Heart left ventricle (tissue), 16 donors: ENCODE measurements at places on chromosomes 2 and 18. TPM values are rescaled to one million over a fixed set of nuclear protein-coding genes. Genes with fewer than 3 reads are reported as not detected.

DNA sequence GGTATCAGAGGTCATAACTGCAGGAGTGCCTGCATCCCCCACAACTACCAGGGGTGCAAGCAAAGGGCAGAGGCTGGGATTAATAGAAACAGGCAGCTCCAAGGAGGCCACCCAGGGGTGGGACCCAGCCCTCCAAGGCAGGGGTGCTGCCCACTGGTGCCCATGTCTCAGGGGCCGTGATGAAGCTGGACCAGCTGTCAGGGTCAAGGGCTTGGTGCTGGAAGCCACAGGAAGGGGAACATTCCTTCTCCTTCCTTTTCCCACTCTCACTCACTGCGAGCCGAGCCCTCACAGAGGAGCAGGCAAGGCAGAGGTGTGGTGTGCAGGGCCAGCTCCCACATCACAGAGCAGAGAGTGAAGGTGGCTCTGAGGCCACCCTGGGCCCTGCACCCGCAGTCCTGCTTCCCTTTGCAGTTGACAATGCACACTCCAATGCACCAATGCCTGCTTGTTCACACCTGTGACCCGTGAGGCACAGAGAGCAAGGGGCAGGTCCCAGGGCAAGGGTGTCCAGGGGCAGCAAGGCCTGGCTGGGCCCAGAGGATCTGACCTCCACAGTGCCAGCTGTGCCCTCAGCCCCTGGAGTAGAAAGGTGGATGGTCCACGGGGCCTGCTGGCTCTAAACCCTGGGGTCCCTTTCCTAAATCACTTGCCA lies 28.7 kb downstream of the MLPH start:
- DNase-seq = no peak

DNA sequence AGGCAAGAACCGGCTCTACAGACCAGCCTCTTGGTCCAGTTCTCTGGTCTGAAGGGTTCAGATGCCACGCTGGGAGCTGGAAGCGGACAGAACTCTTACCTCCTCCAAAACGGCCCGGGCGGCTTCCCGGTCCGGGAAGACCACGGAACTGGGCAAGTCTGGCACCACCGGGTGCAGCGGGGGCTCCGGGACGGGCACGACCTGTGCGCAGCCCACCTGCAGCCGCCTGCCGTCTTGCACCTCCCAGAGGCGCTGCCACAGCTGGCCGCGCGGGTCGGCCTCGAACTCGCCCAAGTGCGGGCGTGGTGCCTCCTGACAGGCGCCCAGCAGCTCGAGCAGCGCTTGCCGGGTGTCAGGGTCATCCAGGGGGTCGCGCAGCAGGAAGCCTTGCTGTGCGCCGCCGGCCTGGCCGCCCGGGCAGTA lies 773 bp downstream of the CMPK2 start:
- peak; percentile 80 for DNase-seq

- no peak for DNase-seq
Measured at GRCh38 chr2:165434865-165435496, 34.5 kb upstream of the CSRNP3 start.

DNA sequence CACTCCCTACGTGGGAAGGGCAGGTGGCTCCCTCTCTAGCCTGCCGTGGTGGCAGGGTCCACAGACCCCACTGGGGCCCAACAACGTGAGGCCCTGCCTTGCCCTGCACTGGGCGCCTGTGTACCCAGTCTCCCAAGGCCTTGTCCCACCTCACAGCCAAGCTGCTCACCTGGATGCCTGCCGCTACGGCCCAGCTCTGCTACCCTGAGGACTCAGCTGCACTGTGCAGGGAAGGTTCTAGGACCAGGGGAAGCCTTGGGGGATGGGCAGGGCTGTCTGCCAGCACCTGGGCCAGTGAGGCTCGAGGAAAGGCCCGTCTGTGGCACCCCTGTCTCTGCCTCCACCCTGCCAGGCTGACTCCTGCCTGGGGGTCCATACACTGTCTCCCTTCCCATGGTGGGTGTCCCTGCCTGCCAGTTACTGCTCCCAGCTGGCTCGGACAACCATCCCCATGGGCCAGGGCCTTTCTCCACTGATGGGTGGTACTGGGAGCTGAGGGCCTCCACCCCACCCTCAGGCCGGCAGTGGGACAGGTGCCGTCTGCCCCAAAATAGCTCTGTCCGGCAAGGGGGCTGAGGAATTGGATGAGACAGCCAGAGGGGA lies 33.2 kb downstream of the HS6ST1 start:
- no peak for DNase-seq

- DNase-seq = no peak
Measured at GRCh38 chr2:180609626-180610340, 370.6 kb upstream of the UBE2E3 start.

GRCh38 chr2:205129531-205129930 lies 552.8 kb upstream of the NRP2 start:
- no peak for DNase-seq

DNA sequence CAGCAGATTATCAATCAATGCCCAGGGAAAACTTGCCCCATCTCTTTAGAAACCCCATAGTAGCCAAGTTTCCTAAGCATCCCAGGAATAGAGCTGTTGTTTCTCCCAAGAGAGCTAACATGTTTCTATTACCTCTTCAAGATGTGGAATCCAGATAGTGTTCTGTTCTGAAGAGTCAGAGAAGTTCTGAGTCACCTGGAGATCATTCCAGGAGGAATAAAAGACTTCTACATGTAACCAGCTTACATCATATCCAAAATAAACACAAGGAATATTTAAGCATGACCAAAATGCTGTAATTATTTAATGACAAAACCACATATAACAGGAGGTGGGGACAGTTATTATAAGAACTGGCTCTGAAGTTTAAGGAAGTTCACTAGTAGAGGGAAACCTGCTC lies 51.0 kb upstream of the GORASP2 start:
- no peak for DNase-seq

- no peak for DNase-seq
Measured at GRCh38 chr2:2681711-2682251, 350.7 kb upstream of the MYT1L start.

- DNase-seq = peak; percentile 78
Measured at GRCh38 chr2:172480301-172481218, 53.2 kb downstream of the ITGA6 start.

DNA sequence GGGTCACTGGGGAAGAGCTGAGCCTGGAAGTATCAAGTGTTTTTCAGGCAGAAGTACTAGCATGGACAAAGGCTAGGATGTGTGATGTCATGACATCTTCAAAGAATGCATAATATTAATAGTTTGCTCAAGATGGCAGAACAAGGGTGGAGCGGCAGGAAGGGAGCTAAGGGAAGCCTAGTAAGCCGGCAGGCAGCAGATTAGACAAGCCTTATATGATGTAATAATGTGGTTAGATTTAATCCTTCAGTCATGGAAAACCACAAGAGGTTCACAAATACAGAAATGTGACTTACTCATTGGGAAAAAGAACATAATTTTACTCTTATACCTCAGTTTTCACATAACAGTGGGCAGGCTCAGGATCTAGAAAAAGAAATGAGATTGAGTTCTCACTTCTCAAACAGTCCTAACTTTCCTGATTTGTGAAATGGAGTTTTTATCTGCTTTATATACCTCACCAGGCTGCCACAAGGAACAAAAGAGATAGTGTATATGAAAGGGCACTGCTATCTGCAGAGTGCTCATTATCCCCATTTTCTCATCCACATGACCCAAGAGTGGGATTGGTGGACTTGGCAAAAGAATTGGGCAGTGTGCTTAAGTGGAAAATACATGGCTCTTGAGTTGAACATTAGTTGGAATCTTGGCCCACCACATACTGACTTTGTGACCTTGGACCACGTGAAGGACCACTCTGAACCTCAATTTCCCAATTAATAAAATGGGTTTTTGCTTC lies 89.1 kb upstream of the LHCGR start:
- no peak for DNase-seq

DNA sequence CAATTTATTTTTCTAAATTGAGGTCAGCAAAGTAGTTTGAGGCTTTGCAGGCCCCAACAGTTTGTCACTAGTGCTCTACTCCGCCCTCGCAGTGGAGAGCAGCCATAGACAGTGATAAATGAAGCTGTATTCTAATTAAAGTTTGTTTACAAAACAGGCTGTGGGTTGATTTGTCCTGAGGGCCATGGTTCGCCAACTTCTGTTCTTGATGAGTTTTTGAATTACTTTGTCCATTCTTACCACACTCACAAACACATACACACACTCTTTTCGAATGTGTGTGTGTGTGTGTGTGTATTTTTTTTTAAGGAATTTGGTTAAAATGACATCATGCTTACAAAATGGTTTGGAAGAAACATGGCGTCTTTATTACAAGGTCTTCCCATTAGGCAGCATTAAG lies 68.6 kb downstream of the MTCL1 start:
- no peak for DNase-seq

GRCh38 chr18:44958455-44958854 lies 277.8 kb downstream of the SETBP1 start:
- DNase-seq = no peak

- peak; percentile 86 for DNase-seq
Measured at GRCh38 chr2:241271706-241272302, 43.7 kb downstream of the HDLBP start.

DNA sequence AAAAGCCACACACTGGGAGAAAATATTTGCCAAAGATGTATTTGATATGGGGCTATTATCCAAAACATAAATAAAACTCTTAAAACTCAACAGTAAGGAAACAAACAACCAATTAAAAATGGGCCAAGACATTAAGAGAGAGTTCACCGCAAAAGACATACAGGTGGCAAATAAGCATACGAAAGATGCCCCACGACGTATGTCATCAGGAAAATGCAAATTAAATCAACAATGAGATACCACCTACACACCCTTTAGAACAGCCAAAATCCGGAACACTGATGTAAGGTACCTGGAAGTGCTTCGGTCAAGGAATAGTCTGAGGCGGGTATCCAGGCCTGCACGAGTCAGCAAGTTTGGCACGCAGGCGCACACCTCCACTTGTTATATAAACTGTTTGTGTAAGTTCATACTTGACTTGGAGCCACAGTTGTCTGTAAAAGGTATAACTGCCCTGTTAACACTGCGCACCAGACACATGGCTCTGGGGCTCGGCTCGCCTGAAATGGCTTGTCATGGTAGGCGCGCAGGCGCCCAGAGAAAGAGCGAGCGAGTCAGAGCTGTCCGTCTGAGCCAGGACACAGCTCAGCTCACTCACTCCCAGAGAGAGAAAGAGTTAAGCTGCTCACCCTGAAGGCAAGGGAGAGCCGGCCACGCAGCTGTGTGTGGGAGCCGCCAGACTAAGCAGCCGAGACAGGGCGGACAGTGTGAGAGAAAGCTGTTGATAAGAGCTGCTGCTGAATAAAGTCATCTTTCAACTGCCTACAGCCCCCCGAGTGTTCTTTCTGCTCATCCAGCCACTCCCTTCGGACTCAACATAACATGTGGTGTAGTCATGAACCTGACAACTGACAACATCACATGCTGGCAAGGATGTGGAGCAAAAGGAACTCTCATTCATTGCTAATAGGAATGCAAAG lies 87.3 kb downstream of the HNRNPLL start:
- peak; percentile 49 for DNase-seq

DNA sequence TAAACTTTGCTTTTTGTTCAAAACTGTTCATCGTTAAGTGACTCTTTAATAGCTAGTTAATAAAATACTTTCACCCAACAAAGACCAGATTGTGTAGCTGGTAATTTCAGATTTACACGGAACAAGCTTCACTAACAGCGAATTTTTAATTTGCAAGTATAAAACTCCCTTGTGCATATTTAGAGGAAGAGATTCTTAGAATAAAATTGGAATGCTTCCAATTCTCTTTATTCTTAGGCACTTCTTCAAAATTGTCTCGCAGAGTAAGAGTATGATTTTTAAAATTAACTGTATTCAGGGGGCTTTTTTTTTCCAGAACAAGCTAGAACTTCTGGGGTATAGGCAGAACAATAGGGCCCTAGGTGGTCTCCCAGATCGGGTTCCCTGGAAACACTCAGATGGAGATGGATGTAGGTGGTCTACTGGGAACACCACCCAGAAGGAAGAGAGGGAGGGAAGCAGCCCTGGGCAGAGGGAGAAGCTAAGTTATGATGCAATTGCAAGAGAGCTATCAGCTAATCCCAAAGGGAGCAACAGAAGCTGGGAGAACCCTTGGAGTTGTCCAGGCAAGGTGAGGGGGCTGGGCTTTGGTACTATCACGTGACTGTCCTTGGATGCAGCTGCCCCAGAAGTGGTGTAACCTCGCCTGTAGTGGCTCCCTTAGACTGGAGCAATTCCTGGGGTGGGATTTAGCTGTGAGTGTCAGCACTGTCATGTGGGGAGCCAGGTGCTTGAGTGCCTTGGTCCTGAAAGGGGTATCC lies 151.7 kb upstream of the ASB18 start:
- DNase-seq = no peak

DNA sequence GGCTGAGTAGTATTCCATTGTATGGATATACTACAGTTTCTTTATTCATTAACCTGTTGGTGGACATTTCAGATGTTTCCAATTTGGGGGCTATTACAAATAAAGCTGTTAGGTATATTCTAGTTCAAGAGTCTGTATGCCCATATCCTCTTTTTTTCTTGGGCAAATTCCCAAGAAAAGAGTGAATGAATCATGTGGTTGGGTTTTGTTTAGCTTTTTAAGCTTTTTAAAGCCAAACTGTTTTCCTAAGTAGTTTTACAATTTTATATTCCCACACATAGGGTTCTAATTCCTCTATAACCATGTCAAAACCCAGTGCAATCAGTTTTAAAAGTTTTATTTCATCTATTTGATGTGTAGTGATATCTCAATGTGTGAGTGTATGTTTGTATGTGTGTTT lies 44.9 kb upstream of the BAZ2B start:
- DNase-seq = no peak

- DNase-seq = no peak
Measured at GRCh38 chr2:126995621-126996377, 97.1 kb downstream of the TEX51 start.

GRCh38 chr18:63148449-63149301 lies 170.9 kb downstream of the BCL2 start:
- DNase-seq = no peak

DNA sequence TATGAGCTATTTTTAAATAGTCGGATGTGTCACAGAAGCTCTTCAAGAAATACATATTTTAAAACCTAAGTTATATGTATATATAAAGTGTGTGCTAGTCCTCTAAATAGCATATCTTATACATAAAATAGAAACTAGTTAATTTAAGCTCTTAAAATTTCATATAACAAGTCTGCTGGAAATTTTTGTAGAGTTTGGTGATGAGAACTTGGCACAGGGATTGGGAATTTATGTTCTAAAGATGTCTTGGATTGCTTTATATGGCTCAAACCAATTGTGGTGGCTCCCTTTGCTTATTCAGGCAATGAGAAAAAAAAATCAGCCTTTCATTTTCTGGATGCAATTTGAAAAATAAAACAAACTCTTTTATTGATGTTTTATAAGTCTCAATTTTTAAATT lies 142.8 kb upstream of the KCNJ3 start:
- DNase-seq = no peak

GRCh38 chr2:63058144-63058920 lies 7.7 kb downstream of the OTX1 start:
- DNase-seq = no peak

The MARS2 gene
- 10.3 TPM for polyA plus RNA-seq

The HAAO gene
- polyA plus RNA-seq = 1.3 TPM

The KLF11 gene
- polyA plus RNA-seq = 5.4 TPM

The BUB1 gene
- 0.11 TPM for polyA plus RNA-seq

The RNPEPL1 gene
- polyA plus RNA-seq = 75.9 TPM

The SULT1C4 gene
- polyA plus RNA-seq = 3.0 TPM

The SP110 gene
- 7.1 TPM for polyA plus RNA-seq

The ALPG gene
- polyA plus RNA-seq = not detected
